ENCODE measurements at places on chromosomes 3 and 15. TPM values are rescaled to one million over a fixed set of nuclear protein-coding genes. Genes with fewer than 3 reads are reported as not detected.

The GREM1 gene
- polyA plus RNA-seq = 46.4 TPM

GRCh38 chr3:160472344-160472743 lies 22.8 kb upstream of the TRIM59 start:
- H3K36me3 ChIP-seq = no peaks in the 10 kb centered on the region
- H3K27ac ChIP-seq = no peak overlapping the region
- H3K4me3 ChIP-seq = no peak overlapping the region
- peaks cover 22% of the 10 kb centered on the region for H3K4me1 ChIP-seq

GRCh38 chr15:95051861-95052260 lies 820.5 kb downstream of the MCTP2 start:
- H3K27ac ChIP-seq = no peak overlapping the region
- H3K36me3 ChIP-seq = no peaks in the 10 kb centered on the region
- DNase-seq = no peak
- H3K27me3 ChIP-seq = no peaks in the 10 kb centered on the region
- H3K4me3 ChIP-seq = no peak overlapping the region

GRCh38 chr3:177499779-177500423 lies 302.6 kb upstream of the TBL1XR1 start:
- H3K36me3 ChIP-seq = no peaks in the 10 kb centered on the region
- H3K27me3 ChIP-seq = no peaks in the 10 kb centered on the region
- H3K27ac ChIP-seq = no peak overlapping the region
- H3K4me3 ChIP-seq = no peak overlapping the region
- no peak for DNase-seq
- no peaks in the 10 kb centered on the region for H3K4me1 ChIP-seq

The LMCD1 gene
- 26.5 TPM for polyA plus RNA-seq

GRCh38 chr3:196075013-196075412 lies 6.9 kb downstream of the TFRC start:
- no peaks in the 10 kb centered on the region for H3K27me3 ChIP-seq
- no peak for DNase-seq
- no peak overlapping the region for H3K27ac ChIP-seq
- H3K36me3 ChIP-seq = peaks cover 33% of the 10 kb centered on the region
- no peak overlapping the region for H3K4me3 ChIP-seq

GRCh38 chr3:100613721-100614390 lies 4.5 kb downstream of the ADGRG7 start:
- 0 out of 2 replicates have a peak, but pooled peaks cover 11% of the 10 kb centered on the region for H3K27me3 ChIP-seq
- DNase-seq = no peak
- H3K27ac ChIP-seq = no peak overlapping the region
- no peaks in the 10 kb centered on the region for H3K4me1 ChIP-seq
- H3K36me3 ChIP-seq = no peaks in the 10 kb centered on the region

GRCh38 chr3:122560680-122561079 lies 3.4 kb downstream of the PARP9 start:
- H3K27ac ChIP-seq = no peak overlapping the region
- peaks cover 9% of the 10 kb centered on the region for H3K4me1 ChIP-seq
- peak; percentile 52 for DNase-seq
- H3K27me3 ChIP-seq = no peaks in the 10 kb centered on the region
- no peak overlapping the region for H3K4me3 ChIP-seq

The GOLGA6D gene
- polyA plus RNA-seq = 0.02 TPM

The HSPBAP1 gene
- polyA plus RNA-seq = 5.1 TPM

The STRIT1 gene
- not detected for polyA plus RNA-seq

The TLNRD1 gene
- 4.4 TPM for polyA plus RNA-seq

The ISLR gene
- polyA plus RNA-seq = 7.3 TPM

The GOLGA8J gene
- not detected for polyA plus RNA-seq

The NR2F2 gene
- 3.9 TPM for polyA plus RNA-seq

DNA sequence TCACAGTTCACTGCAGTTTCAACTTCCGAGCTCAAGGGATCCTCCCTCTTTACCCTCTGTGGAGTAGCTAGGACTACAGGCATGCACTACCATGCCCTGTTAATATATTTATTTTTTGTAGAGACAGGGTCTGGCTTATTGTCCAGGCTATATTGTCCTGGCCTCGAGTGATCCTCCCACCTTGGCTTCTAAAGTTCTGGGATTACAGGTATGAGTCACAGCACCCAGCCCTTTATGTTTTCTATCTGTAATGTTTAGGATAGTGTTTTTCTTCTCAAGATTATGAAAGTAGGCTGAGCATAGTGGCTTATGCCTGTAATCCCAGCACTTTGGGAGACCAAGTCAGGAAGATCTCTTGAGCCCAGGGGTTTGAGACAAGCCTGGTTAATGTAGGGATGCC lies 11.9 kb upstream of the SCG3 start:
- DNase-seq = no peak
- H3K4me1 ChIP-seq = no peaks in the 10 kb centered on the region

The PIGBOS1 gene
- 18.2 TPM for polyA plus RNA-seq

DNA sequence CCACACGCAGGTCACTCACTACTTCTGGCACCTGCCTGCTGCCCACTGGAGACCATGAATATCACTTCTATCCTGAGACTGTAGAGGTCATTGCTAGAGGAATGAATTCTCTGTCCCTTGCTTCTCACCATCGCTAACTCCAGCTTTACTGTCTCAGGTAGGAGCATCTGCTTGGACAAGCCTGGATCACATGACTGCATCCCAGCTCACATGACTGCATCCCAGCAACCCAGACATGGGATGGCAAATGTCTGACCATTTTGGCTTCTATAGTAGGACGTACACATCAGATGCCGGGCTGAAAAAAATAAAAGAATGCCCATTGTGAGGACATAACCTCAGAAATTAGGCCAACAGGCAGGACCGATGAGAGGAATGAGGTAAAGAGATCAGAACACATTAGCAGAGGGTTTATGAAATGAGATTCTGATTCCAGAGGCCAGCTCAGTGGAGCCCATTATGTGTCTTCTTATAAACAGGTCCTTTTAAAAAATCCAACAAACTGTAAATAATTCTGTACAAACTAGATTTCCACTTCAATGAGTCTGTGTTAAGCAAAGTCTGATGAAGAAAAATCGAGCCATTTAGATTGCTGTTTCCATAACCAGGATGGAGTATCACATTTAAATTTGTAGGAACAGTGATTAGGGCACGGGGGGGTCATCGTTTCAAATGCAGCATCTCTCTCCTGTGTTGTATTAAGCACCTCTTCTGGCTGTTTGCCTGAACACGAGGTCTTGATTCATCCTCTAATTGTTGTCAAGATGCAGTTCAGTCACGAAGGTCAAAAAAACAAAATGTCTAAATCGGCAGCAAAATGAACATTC lies 126.7 kb downstream of the MTHFS start:
- H3K4me1 ChIP-seq = peaks cover under 1% of the 10 kb centered on the region
- no peaks in the 10 kb centered on the region for H3K36me3 ChIP-seq
- no peak overlapping the region for H3K4me3 ChIP-seq
- no peak for DNase-seq
- H3K27ac ChIP-seq = no peak overlapping the region
- H3K27me3 ChIP-seq = no peaks in the 10 kb centered on the region

- no peaks in the 10 kb centered on the region for H3K4me1 ChIP-seq
- H3K4me3 ChIP-seq = no peak overlapping the region
- H3K27ac ChIP-seq = no peak overlapping the region
These were observed 49.4 kb upstream of the FLNB start for GRCh38 chr3:57958642-57959422.

The HESX1 gene
- 1.2 TPM for polyA plus RNA-seq

- peaks cover 4% of the 10 kb centered on the region for H3K4me1 ChIP-seq
- H3K4me3 ChIP-seq = no peak overlapping the region
- no peak for DNase-seq
- H3K27ac ChIP-seq = no peak overlapping the region
- peaks cover 22% of the 10 kb centered on the region for H3K27me3 ChIP-seq
These were observed 35.2 kb upstream of the SIAH2 start for GRCh38 chr3:150798122-150798618.

DNA sequence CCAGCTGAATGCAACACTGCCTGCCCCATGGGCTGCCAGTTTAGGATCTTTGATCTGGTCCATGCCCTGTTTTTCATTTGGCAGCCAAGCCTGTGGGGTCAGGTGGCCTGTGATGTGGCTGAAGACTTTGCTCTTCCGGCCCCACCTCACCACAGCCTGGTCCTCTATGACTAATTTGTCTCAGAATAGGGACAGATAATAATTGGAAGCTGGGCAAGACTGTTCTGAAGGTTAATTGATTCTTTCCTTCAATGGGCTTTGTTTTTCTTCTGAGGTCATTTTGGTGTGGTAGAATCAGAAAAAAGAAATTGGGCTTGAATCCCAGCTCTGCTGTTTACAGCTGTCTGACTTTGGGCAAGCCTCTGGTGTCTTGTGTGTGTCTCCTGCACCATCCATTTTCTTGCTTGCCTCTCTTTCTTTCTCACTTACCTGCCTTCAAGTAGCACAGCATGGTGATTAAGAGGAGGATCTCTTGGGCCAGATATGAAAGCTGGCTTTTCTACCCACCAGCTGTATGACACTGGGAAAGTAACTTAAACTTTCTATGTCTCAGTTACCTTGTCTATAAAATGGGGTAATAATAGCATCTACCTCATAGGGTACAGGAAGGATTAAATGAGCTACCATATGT lies 24.2 kb downstream of the ABHD2 start:
- no peaks in the 10 kb centered on the region for H3K27me3 ChIP-seq
- no peak overlapping the region for H3K4me3 ChIP-seq
- H3K4me1 ChIP-seq = peaks cover 54% of the 10 kb centered on the region
- peaks cover 5% of the 10 kb centered on the region for H3K36me3 ChIP-seq

DNA sequence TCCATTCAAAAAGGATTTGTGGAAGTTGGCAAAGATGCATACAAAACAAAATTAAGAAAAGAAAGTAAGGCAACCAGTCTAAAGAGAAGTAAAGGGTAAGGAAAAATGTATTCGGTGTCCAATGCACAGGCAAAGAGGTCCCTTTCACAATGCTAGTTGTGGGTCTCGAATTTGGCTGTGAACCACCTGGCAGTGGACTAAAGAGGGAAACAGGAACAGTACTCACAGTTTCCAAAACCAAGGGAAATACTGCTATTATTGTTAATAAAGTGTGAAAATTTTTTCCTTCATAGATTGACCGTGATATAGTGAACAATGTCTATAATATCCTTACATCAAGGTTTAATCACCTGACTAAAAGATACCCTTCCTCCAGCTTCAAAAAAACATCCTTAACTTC lies 57.9 kb downstream of the TNIK start:
- no peaks in the 10 kb centered on the region for H3K36me3 ChIP-seq
- no peaks in the 10 kb centered on the region for H3K27me3 ChIP-seq
- peaks cover 5% of the 10 kb centered on the region for H3K4me1 ChIP-seq
- no peak overlapping the region for H3K4me3 ChIP-seq
- no peak overlapping the region for H3K27ac ChIP-seq

The RFT1 gene
- polyA plus RNA-seq = 13.8 TPM

The C3orf49 gene
- polyA plus RNA-seq = not detected

The GRIP2 gene
- 0.26 TPM for polyA plus RNA-seq

GRCh38 chr3:127071597-127072001 lies 88.7 kb downstream of the PLXNA1 start:
- no peaks in the 10 kb centered on the region for H3K4me1 ChIP-seq
- H3K27me3 ChIP-seq = no peaks in the 10 kb centered on the region
- H3K36me3 ChIP-seq = no peaks in the 10 kb centered on the region
- H3K4me3 ChIP-seq = no peak overlapping the region
- no peak for DNase-seq
- no peak overlapping the region for H3K27ac ChIP-seq

DNA sequence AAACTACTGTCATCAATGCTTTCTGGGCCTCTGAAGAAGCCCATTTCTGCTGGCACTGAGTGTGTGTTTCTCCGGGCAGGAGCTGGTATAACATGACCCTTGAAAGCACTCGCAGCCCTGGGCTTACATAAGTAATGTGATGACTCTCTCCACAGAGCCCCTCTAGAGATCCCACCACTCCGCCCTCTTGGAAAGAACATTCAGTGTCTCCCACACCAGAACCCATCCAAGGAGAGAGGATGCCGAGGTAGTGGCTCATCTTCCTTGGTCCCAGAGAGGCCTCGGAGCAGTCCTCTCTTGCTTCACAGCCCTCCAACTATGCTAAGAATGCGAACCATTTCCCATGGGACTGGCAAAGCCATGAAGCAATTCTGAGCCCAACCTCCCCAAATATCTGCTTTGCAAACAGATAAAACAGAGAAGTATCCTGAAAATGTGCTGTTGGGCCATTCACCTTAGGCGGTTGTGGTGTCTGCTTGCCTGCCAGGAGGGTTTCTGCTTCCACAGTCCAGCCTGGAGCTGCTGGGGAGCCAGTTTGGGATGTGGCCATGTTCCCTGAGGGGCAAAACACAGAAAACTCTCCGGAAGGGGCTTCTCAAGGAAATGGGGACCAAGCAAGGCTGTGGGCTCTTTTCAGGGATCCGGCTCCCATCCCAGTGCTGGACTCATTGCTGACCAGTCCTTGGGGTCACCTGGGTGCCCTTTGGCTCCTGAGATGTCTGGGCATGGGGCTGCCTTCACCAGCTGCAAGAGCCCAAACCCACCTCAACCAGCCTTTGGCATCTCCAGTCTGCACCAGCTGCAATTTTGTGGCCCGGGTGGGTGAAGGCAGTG lies 47.3 kb downstream of the AMOTL2 start:
- H3K27me3 ChIP-seq = no peaks in the 10 kb centered on the region
- no peak overlapping the region for H3K4me3 ChIP-seq
- peaks cover 5% of the 10 kb centered on the region for H3K4me1 ChIP-seq
- H3K36me3 ChIP-seq = no peaks in the 10 kb centered on the region

DNA sequence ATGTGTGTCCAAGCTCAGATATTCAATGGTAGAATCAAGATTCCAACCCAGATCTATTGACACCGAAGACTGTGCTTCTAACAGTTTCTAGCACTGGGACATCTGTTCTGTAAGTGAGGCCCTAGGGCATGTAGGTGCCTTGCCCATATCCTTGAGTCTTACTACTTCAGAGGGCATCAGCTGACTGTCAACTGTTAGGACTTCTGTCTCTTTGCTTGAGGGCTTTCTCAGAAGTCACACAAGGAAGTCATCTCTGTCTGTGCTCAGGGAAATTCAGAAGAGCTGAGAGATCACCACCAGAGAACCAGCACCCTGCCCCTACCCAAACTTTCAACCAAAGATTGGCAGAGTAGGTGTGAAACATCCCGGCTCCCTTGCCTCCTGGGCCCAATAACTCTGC lies 403.6 kb upstream of the PROK2 start:
- no peak overlapping the region for H3K4me3 ChIP-seq
- no peak for DNase-seq
- H3K27me3 ChIP-seq = no peaks in the 10 kb centered on the region
- no peak overlapping the region for H3K27ac ChIP-seq
- H3K4me1 ChIP-seq = peaks cover 3% of the 10 kb centered on the region
- no peaks in the 10 kb centered on the region for H3K36me3 ChIP-seq

DNA sequence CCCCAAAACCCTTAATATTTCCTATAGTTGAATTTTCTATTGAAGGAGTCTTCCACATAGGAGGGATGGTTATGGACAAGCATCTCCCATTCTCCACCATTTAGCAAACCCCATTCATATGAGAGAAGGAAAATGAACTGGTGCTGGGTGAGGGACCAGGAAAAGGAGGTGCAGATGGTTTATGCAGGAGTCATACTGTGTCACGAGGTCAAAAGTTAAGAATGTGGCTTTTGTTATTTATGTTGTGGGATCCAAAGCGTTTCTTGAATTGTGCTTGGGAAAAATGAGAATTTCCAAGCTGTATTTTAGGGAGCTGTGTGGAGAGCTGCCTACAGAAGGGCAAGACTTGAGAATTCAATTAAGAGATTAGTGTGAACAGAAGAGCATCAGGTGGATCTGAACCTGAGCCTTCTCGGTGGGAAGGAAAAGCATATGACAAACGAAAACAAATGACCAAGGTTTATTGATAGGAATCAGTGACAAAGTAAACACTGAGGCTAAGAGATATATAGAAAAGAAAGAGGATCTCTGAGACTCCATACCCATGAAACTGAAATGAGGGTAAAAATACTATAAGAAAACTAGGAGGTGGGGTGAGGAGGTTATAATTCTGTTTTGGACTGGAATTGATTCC lies 473.3 kb upstream of the NR2F2 start:
- no peak overlapping the region for H3K4me3 ChIP-seq
- no peaks in the 10 kb centered on the region for H3K36me3 ChIP-seq
- DNase-seq = no peak
- H3K4me1 ChIP-seq = no peaks in the 10 kb centered on the region

The ARGFX gene
- not detected for polyA plus RNA-seq

The CPA3 gene
- polyA plus RNA-seq = not detected

The CHRNA5 gene
- polyA plus RNA-seq = 5.3 TPM

Data from SK-N-SH (cell line).